ENCODE measurements at places on chromosomes 4 and X. TPM values are rescaled to one million over a fixed set of nuclear protein-coding genes. Genes with fewer than 3 reads are reported as not detected.

Gene PRKG2
- 0.82 TPM for polyA plus RNA-seq

DNA sequence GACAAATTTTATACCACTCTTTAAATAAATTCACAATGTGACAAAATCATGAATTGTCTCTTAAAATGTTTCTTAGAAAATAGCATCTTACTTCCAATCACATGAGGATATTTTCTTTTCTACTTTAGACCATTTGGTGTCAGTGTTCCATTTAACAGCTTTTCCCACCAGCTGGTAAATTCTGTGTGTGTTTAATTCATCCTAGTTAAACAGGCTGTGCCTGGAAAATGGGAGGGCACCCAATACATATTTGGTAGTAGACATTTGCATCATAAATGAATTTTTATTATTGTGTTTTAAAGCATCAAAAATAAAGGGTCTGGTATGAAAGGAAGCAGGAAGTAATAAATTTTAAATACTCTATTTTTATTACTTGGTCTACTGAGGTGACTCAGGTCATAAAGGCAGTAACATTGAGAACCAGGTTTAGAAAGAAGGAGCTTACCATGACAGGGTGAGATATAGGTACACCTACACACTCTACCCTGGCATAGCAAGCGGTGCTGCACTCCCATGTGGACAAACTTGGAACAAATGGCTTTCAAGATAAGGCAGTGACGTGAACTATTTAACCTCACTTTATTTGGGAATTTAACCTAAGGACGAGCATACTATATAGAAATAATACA lies 344.5 kb downstream of the BMPR1B start:
- no peak for DNase-seq

DNA sequence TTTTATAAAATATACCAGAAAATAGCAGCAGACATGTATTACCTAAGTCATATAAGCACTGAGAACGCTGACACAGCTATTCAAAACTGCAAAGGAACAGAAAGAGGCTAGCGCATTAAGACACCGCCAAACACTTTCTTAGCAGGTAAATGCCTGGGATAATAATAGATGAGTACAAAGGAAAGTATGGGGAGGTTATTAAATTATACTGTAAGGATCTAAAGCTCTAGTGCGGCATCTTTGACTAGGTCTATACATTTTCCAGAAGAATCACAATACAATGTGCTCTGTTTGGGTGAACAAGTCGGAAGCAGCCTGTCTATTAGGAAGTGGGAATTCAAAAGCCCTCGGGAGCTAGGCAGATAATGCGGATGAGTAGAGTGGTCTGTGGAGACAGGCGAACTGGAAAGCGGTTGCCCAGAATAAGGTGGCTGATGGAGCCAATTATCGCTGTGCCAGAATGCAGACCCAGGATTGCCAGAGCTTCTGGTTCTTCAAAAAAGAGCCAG lies 443.6 kb upstream of the TENM3 start:
- DNase-seq = no peak

DNA sequence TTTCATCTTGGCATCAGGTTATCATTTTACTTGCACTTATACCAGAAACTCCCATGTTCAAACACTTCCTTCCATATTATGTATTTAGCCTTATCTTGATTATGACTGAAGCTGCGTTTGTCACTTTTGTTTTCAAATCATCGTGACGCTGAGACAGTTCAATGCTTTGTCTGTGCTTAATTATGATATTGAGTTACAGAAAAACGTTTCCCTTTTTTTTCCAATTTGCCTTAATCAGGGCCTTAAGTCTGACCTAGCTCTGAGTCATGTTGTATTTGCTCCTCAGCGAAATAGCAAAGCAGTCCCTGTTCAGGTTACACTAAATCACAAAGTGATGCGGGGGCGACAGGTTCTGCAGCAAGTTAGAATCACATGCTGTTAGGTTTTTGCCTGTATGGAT lies 254.7 kb downstream of the AFF2 start:
- DNase-seq = no peak

- no peak for DNase-seq
Observed at GRCh38 chrX:19563746-19564145, 48.4 kb upstream of the MAP3K15 start.

DNA sequence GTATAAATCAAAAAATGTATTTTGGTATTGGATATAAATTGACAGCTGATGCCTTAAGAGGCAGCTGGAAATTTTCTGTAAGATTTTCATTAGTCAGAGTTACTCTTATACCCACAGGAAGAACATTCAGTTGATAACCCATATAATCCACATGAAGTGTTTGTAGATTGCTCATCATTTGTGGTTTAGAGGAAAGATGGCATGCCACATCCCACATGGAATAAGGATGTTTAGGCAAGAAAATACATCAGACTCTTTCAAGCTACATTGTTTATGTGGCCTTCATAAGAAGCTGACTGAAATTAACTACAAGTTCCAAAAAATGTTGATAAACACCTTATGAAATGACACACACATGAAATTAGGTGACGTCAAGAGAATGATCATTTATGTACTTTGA lies 56.6 kb downstream of the AREG start:
- DNase-seq = no peak
